Stimulated activated effector memory CD8-positive, alpha-beta T cell treated with anti-CD3 and anti-CD28 coated beads, Interleukin-12 subunit alpha, Interleukin-12 subunit beta, amount 100 ng/mL, for 72 hours (primary cell): ENCODE measurements at places on chromosomes 11 and 22.

DNA sequence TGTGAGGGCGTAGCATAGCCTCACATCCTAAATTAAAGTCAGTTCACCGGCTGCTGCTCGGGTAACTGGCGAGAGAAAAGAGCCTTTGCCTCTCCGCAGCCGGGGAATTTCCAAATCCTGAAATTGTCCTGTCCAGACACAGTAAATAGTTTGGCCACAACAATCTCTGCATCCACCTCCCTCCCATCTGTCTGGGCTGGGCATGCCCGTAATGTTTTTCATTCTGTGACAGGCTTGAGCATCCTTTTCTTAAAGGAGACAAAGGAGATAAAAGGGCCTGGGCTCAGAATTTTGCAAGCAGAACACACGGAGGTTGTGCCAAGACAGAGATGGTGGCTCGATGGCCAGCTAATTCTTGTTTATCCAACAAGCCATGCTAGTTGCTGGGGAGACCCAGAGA, 19.2 kb upstream of the CBX6 start:
- DNase-seq = no peak

- DNase-seq = no peak
These were observed 1000.3 kb downstream of the BRD1 start for GRCh38 chr22:48827268-48827846.

DNA sequence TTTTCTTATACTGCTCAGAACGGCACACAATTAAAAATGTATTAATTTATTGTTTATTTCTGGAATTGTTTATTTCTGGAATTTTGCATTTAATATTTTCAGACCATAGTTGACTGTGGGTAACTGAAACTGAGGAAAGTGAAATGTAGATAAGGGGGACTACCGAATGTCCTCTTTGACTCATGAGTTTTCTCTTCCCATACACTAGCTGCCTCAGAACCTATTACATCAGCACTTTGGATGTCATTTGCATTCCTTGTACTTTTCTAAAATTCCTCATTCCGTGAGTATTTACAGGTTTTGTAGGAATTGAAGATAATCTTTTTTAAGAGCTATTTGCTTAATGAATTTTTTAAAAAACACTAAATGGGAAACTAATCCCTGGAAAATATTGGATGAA, 29.8 kb downstream of the ZC3H12C start:
- DNase-seq = no peak

DNA sequence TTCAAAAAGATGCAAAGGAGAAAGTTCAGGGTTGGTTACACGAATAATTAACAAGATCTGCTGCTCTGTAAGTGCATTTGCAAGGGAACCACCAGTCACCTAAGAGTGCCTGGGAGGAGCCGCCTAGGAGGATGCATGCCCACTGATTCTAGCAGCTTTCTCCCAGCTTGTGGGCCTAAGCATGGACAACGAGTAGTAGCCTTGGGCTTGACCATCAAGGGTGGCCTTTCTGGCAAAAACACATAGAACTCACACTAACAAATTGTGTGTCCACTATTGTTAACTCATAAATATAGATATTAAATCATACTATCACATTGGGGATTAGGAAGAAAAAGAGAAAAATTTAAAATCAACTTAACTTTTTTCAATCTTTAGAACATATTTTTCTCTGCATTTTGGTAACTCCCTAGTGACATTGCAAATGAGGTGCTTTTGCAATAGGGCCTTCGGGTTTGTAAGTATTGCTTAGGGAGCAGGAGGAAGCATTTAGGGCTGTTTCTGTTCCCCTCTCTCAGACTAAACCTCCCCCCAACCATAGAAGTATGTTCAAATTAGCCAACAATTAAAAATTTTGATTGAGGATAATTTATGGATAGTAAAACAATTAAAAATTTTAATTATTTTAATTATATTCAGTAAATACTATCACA, 57.3 kb upstream of the CEP295 start:
- DNase-seq = no peak

GRCh38 chr11:44258190-44258489, 51.8 kb downstream of the ALX4 start:
- no peak for DNase-seq

- DNase-seq = no peak
These were observed 53.7 kb downstream of the UBASH3B start for GRCh38 chr11:122709039-122709760.

DNA sequence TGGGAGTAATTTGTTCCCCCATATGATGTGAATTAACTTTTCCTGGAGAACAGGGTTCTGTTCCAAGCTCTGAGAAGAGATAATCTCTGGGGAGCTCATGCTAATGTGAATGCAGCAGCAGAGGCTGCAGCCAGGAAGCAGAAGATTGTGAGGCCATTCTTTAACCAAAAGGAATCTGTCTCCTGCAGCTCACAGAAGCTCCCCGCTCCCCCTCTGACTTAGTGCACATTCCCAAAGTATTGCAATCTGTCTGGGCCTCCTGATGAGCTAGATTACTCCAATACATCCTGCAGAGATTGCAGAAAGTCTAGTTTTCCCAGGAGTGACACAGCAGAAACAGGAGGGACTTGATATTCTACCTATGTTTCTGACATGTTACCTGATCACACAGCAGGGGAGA, 420.6 kb upstream of the FAT3 start:
- no peak for DNase-seq

DNA sequence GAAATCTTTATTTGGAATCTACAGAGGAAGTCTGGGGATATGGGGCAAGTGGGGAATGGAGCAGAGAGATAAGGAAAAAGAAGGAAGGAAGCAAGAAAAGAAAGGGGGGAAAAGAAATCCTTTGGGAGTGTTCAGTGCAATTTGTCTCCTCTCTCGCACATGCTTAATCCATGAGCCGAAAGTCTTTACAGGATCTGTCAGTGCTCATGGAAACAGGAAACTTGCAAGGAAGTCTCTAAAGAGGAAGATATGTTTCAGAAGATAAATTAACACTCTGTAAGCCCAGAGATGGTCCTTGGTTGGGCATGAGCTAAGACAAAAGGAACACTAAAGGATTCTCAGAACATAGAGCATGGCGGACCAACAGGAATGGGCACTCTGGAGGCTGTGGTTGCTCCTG, 47.9 kb upstream of the FLI1 start:
- no peak for DNase-seq

- DNase-seq = no peak
These were observed 1137.7 kb upstream of the CNTN5 start for GRCh38 chr11:97883086-97883485.

- DNase-seq = no peak
These were observed 11.9 kb downstream of the MS4A8 start for GRCh38 chr11:60711276-60711675.

GRCh38 chr22:19710769-19711106, 3.6 kb upstream of the SEPTIN5 start:
- no peak for DNase-seq

GRCh38 chr11:3156661-3157311, 8.3 kb downstream of the OSBPL5 start:
- no peak for DNase-seq

DNA sequence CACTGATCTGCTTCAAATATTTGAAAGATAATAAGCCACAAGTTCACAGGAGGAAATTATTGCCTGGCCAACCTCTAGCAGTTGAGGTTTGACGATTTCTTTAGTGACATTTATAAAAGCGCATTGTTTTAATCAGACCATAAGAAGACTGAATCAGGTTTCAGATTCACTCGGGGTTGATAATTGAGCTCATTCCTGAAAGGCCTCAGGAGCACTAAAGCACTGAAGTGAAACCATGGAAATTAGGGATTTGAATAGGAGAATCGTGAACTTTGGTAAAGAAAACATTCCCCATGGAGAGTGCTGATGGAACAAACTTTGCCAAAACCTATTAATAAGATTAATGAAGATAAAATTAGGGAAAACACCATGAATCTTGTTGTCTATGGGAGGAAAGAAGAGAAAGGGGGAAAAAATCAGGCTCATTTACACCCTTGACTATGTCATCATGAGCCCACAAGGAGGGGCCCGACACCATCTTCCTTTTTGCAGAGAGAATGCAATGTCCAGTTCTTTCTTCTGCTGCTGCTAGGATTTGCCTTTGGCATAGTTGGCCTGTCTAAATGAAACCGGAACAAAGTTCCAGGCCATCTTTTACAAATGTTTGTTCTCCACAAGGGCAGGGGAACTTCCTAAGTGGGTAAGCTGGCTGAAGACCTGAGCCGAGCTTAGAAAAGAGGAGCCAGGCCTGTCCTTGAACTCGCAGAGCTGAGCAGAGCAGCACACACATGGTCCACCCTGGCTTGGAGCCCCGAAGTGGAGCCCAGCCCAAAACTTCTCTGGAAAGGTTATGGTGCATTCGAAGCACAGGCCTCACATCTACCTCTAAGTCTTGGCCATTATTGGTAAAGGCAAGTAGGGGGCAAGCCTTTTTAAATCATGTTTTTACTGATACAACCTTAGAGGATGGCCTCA, 56.1 kb upstream of the EIF3M start:
- no peak for DNase-seq

GRCh38 chr11:35335226-35335625, 84.1 kb downstream of the SLC1A2 start:
- DNase-seq = no peak

- no peak for DNase-seq
These were observed 104.0 kb downstream of the ARHGAP42 start for GRCh38 chr11:100791103-100791502.

GRCh38 chr11:102332611-102332994, 14.4 kb upstream of the BIRC2 start:
- no peak for DNase-seq

GRCh38 chr11:75770102-75770501, 1.5 kb downstream of the DGAT2 start:
- no peak for DNase-seq

DNA sequence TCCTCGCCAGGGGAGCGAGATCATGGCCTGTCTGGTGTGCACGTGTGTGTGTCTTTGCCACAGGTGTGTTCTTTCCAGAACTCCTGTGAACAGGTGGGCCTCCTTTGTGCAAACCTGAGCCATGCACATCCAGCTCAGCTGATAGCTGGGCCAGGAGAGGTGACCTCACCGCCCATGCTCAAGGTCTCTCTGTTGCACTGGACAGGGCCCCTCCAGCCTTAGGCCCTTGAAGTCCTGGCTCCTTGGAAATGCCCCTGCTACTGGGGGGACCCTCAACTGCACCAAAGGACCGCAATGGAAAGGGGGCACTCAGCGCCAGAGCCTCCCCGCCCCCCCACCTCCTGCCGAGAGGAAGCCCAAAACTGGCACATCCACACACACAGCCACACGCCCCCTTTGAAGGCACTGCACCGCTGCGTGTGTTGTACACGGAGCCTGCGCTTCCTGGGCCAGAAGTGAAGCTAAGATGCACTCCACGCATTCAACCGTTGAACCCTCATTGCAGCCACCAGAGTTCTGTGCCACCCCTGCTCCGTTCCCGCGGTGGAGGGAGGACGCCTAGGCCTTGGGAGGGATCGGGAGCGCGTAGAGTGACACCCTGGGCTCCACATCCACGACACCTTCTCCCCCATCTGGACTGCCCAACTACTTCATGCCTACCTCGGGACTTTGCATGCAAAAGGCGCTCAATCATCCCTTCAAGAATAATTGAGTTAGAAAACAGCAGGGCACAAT, 16.4 kb upstream of the IL2RB start:
- peak; percentile 66 for DNase-seq

- no peak for DNase-seq
These were observed 38.7 kb upstream of the TSKU start for GRCh38 chr11:76744186-76745043.

GRCh38 chr11:44346983-44347382, 37.0 kb upstream of the ALX4 start:
- no peak for DNase-seq

- DNase-seq = no peak
These were observed 9.0 kb upstream of the AHNAK start for GRCh38 chr11:62555464-62556107.

DNA sequence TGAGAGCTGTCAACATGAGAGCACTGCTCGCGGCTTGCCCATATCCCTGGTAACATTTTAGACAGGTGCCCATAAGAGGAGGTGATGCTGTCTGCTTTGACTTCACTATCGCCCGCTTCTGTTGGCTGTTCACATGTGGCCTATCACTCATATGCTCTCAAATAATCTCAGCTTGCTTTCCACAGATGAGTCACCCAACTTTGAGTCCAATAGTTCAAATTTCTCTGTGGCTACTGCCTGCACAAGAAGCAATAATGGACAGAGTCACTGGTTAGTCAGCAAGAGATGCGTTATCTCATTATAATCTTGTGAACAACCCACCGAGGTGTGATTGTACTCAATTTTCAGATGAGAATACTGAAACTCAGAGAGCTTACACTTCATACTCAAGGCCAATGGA, 1714.1 kb downstream of the LRRC4C start:
- no peak for DNase-seq

DNA sequence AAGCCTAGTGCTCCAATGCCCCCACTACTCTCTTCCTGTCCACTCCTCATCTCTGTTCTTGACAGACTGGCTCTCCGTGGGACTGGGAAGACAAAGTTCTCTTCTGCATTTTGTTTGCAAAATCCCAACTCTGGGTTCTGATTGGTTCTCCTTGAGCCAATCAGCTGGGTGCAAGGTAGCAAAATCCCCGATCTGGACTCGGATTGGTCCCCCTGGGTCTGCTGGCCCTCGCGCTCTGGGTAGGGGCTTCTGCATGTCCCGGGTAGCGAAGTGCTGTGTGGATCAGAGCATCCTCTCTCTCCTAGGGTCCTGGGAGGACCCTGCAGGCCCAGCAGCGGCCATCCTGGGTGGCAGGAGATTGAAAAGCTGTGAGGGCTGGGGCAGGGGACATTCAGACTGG, 22.3 kb upstream of the A4GALT start:
- no peak for DNase-seq

GRCh38 chr11:85742873-85743275, 56.9 kb upstream of the CCDC89 start:
- no peak for DNase-seq

GRCh38 chr11:67657300-67657699, 6.8 kb upstream of the ACY3 start:
- no peak for DNase-seq

GRCh38 chr11:46075168-46075567, 46.1 kb downstream of the PHF21A start:
- DNase-seq = no peak

DNA sequence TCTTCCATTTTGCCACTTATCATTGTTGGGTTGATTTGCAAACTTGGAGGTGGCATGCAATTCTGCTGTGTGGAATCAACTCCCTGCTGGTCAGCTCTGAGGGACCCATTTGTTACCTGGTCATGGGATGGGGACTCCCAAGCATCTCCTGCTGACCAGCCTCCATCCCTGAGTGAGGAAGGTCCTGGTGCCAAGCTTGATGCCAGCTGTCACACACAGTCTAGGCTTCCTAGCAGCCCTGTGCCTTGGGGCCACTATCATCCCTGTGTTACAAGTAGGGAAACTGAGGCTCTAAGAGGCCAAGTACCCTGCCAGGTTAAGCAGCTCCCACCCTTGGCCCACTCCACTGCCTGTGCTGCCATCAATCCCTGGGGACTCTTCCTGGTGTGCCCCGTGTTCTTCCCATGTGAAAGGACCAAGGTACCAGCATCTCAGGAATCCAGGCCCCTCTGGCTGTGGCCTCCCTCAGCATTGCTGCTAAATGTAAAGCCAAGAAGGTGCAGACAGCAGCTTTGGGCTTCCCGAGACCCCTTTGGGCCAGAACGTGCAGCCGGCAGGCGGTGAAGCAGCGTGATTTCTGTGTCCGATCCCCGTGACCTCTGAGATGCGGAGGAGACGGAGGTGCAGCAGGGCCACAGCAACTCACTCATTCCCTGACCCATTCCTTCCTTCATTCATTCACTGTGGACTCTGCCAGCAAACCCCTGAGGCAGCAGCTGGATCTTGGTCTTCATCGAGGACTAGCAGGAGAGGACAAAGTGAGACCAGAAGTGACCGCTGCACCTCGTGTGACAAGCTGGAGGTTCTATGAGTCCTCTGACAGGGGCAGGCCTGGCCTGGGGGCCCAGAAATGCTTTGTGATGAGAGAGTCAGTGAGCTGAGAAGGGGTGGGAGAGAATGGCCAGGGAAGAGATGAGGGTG, 49.7 kb downstream of the MYEOV start:
- peak; percentile 25 for DNase-seq
